ENCODE measurements at places on chromosomes 5 and 9.

- no peak for DNase-seq
These were observed 20.1 kb upstream of the TCERG1 start for GRCh38 chr5:146426853-146427618.

- no peak for DNase-seq
These were observed 202.1 kb downstream of the TSSK1B start for GRCh38 chr5:113232667-113233066.

DNA sequence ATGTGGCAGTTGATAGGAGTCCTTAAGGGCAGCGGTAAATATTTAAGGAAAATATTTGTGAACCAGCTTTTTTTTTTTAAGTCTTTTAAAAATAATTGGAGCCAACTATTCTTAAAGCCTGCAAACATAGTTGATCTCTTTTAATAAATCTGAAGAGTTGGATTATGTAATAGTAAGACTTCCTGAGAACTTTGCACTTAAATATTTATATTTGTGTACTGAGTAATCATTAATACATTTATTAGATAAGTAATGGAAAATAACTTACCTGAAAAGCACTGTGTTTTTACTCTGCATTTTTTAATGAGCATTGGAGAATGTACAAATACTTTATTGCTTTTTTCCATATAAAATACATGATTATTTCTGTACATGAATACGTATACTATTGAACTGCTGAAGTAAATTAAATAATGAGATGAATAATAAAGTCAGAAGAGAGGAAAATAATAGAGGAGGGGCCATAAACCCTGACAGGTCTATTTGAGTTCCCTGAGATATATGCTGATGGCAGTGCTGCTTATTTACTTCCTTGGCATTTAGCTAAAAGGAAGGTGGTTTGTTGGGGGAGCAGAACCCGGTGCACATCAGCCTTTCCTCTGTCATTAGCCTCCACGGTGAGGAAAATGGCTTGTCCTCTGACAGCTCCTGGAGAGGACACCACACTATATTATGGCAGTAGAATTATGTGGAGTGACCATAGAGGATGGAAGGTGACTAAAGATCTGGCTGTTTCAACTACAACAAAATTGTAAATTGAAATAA lies 148.0 kb downstream of the ZSWIM6 start:
- DNase-seq, result no peak

DNA sequence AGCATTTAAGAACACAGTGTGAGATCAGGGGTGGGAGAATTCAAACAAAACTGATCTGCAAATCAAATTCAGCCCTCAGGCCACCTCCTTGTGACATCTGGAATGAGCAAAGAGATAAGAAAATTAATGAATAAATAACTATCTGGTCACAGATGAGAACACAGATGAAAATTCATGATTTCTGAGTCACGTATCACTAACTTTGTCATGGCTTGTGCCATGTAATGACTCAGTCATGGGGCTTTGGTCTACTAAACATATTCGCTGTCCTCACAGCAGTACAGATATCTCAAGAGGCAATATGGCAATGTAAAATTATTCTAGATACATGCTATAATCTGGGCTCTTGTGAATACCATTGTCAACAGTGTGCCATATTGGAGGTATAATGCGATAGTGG lies 274.4 kb downstream of the MAN2A1 start:
- no peak for DNase-seq

DNA sequence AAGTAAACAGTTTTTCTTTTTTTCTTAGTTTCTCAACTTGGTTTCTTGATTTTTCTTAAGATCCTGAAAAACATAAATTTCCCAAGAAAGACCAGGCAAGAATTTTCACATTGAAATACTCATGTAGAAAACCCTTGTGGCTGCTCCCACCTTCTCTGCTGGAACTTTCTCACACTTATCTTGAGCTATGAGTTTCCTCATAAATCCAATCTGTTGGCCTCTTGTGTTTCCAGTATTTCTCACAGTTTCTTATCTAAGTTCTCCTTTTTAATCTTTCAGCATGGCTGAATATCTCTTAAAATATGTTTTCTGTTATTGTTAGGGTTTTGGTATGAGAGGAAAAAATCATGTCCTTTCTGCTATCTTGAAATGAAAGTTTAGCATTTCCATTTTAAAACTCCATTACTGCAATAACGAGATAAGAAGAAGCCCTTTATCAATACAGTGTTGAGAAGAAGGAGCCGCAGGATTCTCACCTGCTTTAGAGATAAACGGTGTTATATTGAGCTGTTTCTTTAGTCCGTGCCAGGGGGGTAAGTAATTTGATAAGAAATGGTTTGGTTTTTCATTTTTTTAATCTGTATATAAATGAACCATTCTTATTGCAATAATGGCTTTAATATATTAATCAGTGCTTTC lies 89.3 kb downstream of the ALDH1A1 start:
- DNase-seq, result no peak

DNA sequence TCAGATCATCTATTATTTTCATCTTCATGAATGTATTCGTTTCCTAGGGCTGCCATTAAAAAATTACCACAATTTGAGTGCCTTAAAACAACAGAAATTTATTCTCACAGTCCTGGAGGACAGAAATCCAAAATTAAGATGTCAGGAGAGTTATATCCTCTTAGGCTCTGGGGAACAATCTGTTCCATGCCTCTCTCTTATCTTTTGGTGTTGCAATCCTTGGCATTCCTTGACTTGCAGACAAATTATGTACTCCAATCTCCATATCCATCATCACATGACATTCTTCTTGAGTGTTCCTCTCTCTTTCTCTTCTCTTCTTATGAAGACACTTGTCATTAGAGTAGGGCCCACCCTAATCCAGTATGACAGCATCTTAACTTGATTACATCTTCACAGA lies 339.4 kb downstream of the EFNA5 start:
- DNase-seq, result no peak

DNA sequence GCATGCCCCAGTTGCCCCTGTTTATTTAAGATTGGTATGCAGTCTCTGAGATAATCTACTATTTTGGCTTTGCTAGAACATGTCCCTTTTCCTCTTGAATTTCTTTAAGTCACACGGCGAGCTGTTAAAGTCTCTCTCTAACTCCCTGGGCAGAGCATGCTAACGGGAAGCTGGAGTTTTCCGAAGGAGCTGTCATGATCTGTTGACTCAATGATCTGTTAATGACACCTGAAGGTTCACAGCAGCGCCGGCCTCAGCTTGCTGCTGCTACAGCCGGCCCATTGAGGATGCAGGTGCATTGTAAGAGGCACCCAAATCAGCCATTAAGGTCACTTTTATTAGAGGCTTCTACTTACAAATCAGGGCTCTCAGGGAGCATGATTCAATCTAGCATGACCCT lies 1203.4 kb downstream of the MAT2B start:
- no peak for DNase-seq

DNA sequence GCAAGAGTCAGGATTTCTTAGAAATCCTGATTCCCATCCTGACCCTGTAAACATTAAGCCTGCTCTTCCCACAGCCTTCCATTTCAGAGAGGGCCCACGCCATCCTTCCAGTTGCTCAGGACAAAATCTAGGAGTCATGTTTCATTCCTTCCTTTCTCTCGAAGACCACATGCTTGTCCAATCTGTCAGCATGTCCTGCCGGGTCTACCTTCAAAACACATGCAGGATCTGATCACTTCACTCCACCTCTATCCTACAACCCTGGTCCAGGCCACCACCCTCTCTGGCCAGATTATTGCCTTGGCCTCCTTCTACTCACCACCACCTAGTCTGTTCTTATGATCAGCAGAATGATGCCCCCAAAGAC lies 79.8 kb downstream of the C5orf15 start:
- no peak for DNase-seq

GRCh38 chr5:2129568-2130272 lies 247.0 kb upstream of the IRX4 start:
- DNase-seq, result no peak

GRCh38 chr5:10220248-10220647 lies 29.4 kb downstream of the ATPSCKMT start:
- no peak for DNase-seq

DNA sequence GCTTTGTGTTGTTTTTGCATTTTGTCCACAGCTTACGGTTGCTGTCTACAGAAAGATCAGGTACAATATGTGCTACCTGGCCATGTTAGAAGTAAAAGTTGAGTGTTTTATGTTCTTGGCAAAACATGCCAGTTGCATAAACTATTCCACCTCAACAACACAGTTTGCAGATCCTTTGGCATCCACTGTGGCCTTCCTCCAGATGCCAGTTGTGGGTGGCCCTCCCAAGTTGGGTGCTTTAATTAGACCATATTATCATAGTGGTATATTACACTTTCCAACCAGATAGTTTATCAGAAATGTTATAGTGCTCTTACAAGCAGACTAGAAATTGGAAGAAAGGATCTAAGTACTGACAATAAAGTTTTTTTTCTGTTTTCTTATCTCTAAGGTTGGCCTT lies 386.9 kb upstream of the KCNN2 start:
- no peak for DNase-seq

GRCh38 chr5:113572716-113573115 lies 59.2 kb downstream of the YTHDC2 start:
- DNase-seq, result no peak

- no peak for DNase-seq
These were observed 8.2 kb downstream of the RANBP6 start for GRCh38 chr9:6007058-6007769.

DNA sequence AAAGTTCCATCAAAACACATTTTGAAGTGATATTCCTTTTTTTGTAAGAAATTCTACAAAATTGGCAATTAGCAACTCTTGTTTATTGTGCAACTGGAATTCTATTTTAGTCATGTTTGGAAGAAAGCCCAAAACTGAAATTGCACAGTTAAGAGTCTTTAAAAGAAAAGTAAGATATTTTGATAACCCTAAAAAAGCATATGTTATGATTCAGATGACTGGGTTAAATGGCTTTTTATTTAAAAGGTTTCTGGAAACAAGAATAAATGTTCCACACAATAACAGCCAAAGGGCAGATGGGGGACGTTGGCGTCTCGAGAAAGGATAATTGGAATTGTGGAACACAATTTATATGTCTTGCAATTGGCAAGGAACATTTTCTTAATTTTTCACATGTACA lies 275.2 kb downstream of the CDH9 start:
- DNase-seq, result peak; percentile 31

- DNase-seq, result no peak
These were observed 853.3 kb downstream of the TLE1 start for GRCh38 chr9:80836013-80836412.

DNA sequence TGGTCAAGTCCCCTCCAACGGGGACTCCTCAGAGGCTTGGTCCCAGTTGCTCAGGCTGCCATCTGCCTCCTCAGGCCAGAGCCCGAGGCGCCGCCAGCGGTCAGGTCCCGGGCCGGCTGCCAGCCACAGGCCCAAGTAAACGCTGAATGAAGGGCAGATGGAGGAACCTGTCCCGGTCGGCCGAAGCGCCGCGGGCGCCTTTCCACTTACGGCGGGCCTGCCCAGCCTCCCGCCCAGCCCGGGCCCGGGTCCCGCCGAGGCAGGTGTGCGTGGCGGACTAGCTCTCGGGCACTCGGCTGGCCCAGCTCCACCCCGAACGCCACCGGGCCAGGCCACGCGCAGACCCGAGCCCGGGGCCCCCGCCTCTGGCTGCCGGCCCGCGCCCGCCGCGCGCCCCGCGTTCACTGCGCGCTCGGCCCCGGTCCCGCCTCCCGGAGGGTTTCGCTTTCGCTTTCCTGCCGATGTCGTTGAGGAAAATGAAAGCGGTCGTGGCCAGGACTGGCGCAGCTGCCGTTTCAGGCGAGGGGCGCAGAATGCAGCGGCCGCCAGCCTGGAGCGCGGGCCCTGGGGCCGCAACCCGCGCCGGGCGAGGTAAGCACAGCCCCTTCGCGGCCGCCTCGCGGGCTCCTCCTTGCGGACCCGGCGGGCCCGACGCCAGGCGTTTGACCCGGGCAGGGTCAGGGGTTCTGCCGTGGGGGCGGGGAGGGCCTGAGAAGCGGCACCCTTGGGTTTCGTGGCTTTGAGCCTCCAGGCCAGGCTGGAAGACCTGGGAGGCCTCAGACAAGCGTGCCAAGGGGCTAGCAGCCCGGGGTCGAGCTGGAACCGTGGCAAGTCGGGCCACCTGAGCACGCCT lies 41.2 kb downstream of the SLC22A5 start:
- DNase-seq, result no peak

GRCh38 chr5:76445830-76446229 lies 42.7 kb downstream of the IQGAP2 start:
- no peak for DNase-seq

- no peak for DNase-seq
These were observed 355.1 kb upstream of the TUSC1 start for GRCh38 chr9:26033336-26033735.
